Stimulated activated CD8-positive, alpha-beta memory T cell treated with anti-CD3 and anti-CD28 coated beads, Interleukin-12 subunit alpha, Interleukin-12 subunit beta, amount 100 ng/mL, for 1 hour (primary cell): ENCODE measurements at places on chromosomes 16 and 17.

DNA sequence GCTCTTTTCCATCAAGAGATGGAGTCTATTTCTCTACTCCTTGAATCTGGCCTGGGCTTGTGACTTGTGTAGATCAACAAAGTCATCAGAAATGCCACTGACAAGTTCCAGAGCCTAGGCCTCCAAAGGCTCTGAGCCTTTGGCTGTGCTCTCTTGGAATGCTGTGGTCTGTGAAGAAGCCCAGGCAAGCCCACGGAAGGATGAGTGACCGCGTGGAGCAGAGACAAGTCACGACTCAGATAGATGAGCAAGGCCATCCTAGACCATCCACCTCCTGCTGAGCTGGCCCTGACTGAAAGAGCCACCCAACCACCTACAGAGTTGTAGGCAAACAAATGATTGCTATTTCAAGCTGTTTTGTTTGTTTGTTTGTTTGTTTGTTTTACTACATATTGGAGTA lies 11.6 kb upstream of the ICAM2 start:
- no peak for DNase-seq

GRCh38 chr16:68093816-68094613 lies 8.8 kb downstream of the NFATC3 start:
- DNase-seq, result no peak

GRCh38 chr17:12256380-12256995 lies 235.8 kb downstream of the MAP2K4 start:
- DNase-seq, result no peak

GRCh38 chr17:72351884-72352346 lies 231.1 kb downstream of the SOX9 start:
- DNase-seq, result no peak

DNA sequence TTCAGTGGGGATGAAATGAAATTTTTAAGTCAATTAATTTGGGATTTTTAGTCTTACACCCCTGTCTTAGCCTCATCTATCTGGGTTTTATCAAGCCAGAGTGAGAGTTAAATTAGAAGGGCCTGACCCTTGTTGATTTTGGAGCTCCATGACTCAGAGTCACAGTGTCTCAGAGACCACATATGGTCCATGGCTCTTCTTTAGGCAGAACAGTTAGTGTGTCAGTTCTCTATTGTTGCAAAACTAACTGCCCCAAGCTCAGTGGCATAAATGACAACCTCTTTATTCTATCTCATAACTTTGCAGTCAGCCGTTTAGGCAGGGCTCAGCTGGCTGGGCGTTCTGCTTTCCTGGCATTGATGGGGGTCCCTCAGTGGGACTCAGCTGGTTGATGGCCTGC lies 44.7 kb downstream of the IRF8 start:
- no peak for DNase-seq

- no peak for DNase-seq
Measured at GRCh38 chr17:48722201-48722907, at the start of gene PRAC1. Gene PRAC1 (minus strand): TSS chr17:48722518. CDS start chr17:48722392, 126 bp downstream.

- DNase-seq, result no peak
Measured at GRCh38 chr16:83453977-83454376, 353.8 kb upstream of the HSBP1 start.

- no peak for DNase-seq
Measured at GRCh38 chr16:86751076-86752030, 173.0 kb downstream of the FOXL1 start.

GRCh38 chr17:14116263-14117024 lies 47.1 kb downstream of the COX10 start:
- no peak for DNase-seq

DNA sequence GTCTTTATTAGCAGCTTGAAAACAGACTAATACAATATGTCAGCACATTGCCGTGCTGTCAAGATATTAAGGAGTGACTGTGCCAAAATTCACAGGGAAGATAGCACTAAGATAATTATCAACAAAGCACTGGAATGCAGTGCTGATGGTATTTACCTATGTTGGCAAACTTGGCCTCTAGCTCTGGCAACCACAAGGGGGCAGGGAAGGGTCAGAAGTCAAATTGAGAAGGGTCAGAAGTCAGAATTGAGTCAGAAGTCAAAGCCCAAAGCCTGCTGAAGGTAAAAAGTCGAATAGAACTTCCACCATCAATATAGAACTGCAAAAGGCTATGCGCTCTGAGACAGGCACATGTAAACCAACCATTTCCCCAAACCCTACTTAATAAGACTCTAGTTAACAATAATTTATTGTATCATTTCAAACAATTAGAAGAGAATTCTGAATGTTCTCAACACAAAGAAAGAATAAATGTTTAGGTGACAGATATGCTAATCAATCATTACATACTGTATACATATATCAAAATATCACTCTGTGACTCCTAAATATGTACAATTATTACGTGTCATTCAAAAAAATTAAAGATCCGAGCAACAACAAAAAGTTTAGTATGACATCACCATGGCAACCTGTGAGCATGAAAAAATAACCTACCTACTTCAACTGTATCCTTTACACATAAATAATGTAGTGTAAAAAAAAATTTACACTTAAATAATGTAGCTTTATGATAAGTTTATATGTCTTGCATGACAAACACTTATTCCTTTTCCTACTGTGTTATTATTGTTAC lies 916.1 kb downstream of the KCNJ2 start:
- DNase-seq, result no peak

DNA sequence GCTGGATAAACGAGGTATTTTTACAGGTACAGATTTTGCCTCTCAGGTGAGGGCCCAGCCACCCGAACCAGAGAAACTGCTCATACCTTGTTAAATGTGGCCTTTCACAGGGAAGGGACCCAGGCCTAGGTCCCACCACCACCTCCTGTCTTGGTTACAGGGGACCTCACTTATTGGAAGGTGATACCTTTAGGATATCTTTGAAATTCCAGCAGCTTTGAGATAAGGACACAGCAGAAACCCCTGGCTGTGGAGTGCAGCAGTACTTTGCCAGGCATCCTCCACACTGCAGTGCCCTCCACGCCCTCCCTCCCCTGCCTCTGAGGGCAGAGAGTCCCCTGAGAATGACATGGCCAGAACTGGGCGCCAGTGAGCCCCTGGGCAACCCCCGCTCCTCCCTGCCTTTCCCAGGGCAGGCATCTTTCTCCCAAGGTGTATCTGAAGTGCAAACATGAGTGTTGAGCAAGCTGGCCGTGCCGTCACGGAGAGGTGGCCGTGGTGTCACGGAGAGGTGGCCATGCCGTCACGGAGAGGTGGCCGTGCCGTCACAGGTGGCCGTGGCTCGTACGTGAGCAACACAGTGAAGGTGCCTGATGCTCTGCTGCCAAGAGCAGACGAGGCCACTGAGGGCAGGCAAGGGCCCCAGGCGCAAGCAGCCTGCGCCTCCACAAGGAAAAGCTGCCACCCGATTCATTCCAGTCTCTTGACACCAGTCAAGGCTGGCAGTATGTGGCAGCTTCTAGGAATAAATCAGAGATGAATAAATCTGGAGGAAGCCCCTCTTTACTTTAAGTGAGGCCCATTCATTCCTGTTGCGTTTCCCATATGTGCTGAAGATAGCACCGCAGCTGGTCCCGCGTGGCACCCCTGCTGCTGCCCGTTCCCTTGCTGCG lies 134.5 kb upstream of the CHMP6 start:
- no peak for DNase-seq

DNA sequence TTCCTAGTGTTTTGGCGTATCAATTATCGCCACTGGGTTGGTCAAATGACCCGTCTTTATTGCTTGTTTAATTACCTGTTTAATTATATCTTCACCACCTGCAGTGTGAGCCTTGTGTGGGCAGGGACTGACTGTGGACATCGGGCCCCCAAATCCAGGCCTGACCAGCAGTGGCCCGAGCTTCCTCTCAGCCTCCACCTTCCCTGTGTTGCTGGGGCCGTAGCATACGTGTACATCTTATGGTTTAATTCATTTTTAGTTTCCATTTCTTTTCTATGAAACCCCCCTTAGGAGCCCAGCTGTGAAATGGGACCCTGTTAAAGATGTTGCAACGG lies 1.2 kb upstream of the LMF1 start:
- DNase-seq, result no peak

DNA sequence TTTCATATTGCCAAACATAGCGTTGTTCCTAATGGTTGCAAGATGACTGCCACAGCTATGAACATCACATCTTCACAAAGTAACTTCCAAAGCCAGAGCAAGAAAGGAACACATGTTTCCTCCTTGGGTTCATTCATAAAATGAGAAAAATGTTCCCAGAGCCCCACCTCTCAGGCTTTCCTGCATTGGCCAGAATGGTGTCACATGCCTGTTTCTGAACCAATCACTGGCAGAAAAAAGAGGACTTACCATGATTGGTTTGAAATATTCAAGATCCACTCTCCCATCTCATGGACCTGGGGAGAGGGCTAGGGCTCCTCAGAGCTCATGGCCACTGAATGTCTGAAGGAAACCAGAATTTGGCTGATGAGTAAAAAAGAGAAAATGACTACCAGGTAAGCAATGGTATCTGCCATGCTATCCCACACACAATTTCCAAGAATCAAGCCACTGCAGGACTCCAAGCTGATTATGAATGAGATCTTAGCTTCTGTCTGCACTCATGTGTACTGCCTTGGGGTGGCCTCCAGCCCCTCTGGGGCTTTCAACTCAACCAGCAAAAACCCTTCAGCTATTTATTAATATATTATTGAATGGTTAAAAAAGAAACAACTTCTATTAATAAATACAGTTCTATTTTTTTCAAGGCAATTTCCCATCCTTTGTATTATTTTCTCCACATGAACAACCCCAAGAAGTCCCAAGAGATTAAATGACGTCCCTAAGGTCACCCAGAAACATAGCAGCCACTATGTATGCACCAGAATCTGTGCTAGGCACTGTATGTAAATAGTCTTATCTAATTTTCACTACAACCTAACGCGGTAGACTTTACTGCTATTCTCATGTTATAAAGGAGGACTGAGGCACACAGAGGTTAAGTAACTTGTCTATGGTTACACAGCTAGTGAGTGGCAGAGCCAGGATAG lies 61.4 kb upstream of the TMC5 start:
- no peak for DNase-seq
